ENCODE measurements at places on chromosomes 5 and 9. TPM values are rescaled to one million over a fixed set of nuclear protein-coding genes. Genes with fewer than 3 reads are reported as not detected.

GRCh38 chr5:55621229-55621628, 86.5 kb upstream of the PLPP1 start:
- no peak overlapping the region for H3K4me3 ChIP-seq
- no peak overlapping the region for H3K27ac ChIP-seq
- peaks cover 3% of the 10 kb centered on the region for H3K36me3 ChIP-seq
- no peaks in the 10 kb centered on the region for H3K27me3 ChIP-seq
- H3K4me1 ChIP-seq, result no peaks in the 10 kb centered on the region

GRCh38 chr5:177226860-177227259, 76.7 kb downstream of the RAB24 start:
- no peaks in the 10 kb centered on the region for H3K27me3 ChIP-seq
- DNase-seq, result no peak
- peaks cover 23% of the 10 kb centered on the region for H3K36me3 ChIP-seq
- H3K27ac ChIP-seq, result no peak overlapping the region

GRCh38 chr5:24428345-24428744, 216.4 kb downstream of the CDH10 start:
- no peaks in the 10 kb centered on the region for H3K27me3 ChIP-seq
- DNase-seq, result no peak
- H3K4me3 ChIP-seq, result no peak overlapping the region
- no peaks in the 10 kb centered on the region for H3K4me1 ChIP-seq

- peak overlapping the region; percentile 7 for H3K27ac ChIP-seq
- no peaks in the 10 kb centered on the region for H3K27me3 ChIP-seq
- peaks cover 56% of the 10 kb centered on the region for H3K36me3 ChIP-seq
Observed at GRCh38 chr5:80152778-80153177, 103.1 kb downstream of the SERINC5 start.

GRCh38 chr9:97535771-97536170, 34.3 kb downstream of the TMOD1 start:
- no peak for DNase-seq
- H3K27ac ChIP-seq, result no peak overlapping the region
- peaks cover 2% of the 10 kb centered on the region for H3K27me3 ChIP-seq

The ABO gene
- 0.62 TPM for total RNA-seq

All from CD4-positive, CD25-positive, alpha-beta regulatory T cell (primary cell).